ENCODE measurements at places on chromosomes 5 and 9.

DNA sequence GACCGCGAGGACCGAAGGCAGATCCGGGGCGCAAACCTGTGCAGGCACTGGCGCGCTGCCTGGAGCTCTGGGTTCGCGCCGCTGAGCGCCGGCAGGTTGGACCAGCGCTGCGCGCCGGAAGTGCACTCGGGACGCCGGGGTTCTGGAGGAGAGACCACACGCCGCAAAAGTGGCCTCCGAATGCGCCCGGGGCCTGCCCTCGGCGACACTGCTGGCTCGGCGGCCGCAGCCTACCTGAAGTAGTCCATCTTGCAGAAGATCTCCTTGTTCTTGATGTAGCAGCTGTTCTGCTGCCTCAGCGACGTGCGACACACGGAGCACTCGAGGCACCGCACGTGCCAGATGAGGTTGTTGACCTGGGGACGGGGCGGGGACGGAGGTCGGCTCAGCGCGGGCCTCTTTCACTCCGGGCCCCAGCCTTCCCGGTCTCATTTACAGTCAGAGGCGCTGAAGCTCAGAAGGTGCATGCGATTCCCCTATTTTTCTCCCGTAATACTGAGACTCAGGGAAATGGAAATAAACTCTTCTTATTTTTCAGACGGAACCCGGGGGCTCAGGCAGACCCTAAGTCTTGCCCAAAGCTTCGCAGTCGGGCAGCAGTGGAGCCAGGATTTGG is 2.5 kb downstream of the LHX6 start:
- no peak for DNase-seq

- DNase-seq: no peak
Observed at GRCh38 chr5:53066088-53066487, 43.5 kb downstream of the MOCS2 start.

DNA sequence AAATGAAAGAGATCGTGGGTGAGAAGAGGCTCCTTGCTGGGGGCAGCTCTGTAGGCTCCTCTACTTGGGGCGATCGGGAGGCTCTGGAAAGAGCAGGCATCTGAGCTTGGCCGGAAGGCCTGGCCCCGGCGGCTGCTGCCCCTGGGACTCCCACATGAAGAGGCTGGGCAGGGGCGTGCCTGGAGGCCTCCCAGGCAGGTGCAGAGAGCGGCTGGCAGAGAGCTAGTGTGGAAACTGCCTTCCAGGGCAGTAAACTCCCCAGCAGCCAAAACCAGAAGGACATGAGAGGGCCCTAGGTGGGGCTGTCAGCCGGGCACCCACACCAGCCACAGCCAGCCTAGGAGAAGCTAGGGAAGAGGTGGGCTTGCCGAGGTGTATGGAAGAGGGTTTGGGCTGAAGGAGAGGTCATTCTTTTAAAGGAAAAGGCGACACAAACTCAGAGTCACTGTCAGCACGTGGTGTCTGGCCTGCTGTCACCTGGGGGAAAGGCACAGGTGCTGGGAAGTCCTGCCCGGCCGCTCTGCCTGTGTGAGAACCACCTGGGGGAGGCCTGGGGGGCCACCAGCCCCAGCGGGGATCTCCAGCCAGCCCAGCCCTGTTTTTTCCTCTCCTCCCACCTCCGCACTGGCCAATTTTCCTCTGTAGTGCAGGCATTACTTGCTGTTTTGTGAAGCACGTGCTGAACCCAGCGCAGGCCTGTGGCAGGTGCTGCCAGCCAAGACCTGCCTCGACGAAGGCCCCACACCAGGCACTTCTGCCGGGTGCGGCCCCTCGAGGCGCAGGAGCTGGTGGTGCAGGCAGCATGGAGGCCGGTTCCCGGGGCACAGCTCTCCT is 44.8 kb upstream of the EGFL7 start:
- no peak for DNase-seq

- DNase-seq: no peak
Observed at GRCh38 chr9:129609486-129610212, 11.3 kb downstream of the C9orf50 start.

GRCh38 chr5:115439639-115440038 is 104.9 kb downstream of the FEM1C start:
- no peak for DNase-seq

DNA sequence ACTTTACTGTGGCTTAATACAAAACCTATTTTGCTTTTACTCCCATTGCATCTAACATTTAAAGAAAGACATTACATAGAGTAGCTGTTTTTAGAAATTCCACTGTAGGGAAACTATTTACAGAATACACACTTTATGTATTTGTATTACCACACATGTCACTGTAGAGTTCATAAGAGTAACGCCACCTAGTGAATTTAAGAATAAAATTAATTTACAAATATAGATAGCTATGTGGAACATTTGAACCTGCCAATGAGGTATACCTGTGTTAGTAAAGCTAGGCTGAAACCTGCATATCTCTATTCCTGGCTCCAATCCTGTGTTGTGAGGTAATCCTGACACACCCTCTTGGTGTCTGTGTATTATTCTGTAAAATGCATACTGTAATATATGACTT is 234.4 kb downstream of the MAST4 start:
- no peak for DNase-seq

DNA sequence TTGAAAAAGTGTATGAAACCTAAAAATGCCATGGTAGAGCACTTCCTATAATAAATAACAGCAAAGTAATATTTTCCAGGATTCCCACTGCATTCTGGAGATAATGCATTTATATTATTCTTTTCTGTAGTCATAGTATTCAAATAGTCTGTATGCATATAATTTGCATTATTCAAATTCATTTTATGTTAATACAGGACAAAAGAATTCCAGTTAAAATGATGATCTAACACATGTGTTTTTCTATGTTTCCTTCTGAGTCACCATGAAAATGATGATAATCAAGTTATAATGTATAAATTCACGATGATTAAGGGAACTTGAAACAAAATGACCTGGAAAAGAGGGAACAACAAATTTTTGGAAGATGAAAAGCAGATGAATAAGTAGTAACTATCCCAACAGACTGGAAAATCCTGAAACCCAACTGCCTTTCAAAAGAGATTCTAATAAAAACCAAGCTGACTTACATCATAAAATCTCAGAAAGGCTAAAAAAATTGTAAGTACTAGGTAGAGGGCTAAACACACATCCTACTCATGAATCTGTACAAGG is 358.6 kb upstream of the PAPPA start:
- no peak for DNase-seq

GRCh38 chr9:133261103-133261752 is 13.8 kb downstream of the ABO start:
- DNase-seq: no peak

DNA sequence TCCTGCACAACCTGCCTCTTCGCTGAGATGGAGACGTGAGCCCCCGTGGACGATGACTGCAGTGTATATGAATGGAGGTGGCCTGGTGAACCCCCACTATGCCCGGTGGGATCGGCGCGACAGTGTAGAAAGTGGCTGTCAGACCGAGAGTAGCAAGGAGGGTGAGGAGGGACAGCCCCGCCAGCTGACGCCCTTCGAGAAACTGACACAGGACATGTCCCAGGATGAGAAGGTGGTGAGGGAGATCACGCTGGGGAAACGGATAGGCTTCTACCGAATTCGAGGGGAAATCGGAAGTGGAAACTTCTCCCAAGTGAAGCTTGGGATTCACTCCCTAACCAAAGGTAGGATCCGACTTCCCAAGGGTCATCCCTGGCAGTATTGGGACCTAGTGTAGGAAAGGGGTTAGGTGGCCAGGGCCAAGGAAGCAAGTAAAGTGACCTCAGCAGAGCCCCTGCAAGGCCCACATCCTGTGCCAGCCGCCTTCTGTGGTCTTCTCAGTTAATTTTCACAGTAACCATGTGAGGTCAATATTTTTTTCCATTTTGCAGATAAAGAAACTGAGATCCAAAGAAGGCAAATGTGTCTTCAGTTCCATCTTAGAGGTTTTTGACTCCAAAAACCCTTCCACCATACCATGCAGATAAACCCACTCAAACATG is 53.8 kb downstream of the NIM1K start:
- DNase-seq: no peak

- DNase-seq: peak; percentile 56
Observed at GRCh38 chr9:96680812-96681499, 25.8 kb upstream of the PRXL2C start.

GRCh38 chr9:137307255-137308056 is 5.4 kb upstream of the NRARP start:
- DNase-seq: peak; percentile 61

GRCh38 chr9:33868440-33868973 is 51.5 kb downstream of the UBE2R2 start:
- no peak for DNase-seq

GRCh38 chr5:124504081-124504916 is 242.1 kb downstream of the ZNF608 start:
- no peak for DNase-seq

DNA sequence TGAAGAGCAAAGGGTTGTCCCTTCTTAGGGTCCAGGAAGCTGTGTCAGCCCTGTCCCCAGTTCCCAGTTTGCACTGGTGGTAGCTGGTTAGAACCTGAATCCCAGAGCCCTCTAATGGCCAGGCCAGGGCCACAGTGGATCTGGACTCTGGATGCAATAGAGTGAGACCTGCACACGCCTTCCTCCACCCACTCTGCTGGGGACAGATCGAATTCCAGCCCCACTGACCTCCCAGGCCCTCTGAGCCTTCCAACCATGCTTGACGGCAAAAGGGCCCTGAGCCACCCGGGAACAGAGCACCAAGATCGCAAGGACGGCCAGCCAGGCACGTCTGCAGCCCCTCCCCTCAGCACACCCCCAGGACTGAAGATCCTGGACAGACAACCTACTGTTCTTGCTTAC is 23.7 kb downstream of the NAIF1 start:
- DNase-seq: no peak

Measured in KBM-7 (cell line).